Ascending aorta (tissue), 2 donors: ENCODE measurements at places on chromosomes 2 and 18. TPM values are rescaled to one million over a fixed set of nuclear protein-coding genes. Genes with fewer than 3 reads are reported as not detected.

The ABHD1 gene
- total RNA-seq, result not detected

DNA sequence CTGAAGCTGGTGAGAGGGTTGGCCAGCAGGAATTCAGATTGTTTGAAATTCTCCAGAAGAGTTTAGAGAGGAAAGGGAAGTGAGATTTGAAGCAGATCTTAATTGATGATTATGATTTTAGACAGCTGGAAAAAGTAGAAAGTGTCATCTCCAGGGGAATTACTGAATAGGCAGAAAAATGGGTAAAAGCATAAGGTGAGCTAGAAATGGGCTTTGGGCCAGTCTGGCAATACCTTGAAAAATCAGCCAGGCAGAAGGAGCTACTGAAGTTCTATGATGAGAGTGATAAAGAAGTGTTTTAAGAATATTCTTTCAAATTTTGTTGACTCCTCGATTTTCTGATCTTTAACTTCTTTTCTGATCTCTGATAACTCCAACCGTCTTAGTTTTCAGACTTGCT is 172.9 kb upstream of the CCDC150 start:
- DNase-seq, result no peak
- no peaks in the 10 kb centered on the region for H3K4me1 ChIP-seq
- no peaks in the 10 kb centered on the region for H3K27me3 ChIP-seq

- no peaks in the 10 kb centered on the region for H3K36me3 ChIP-seq
- H3K4me3 ChIP-seq, result peak overlapping the region; percentile 0
Measured at GRCh38 chr2:24435391-24436316, 55.4 kb upstream of the NCOA1 start.

GRCh38 chr18:55588111-55588869 is at the start of gene TCF4:
TCF4 (minus strand) TSS chr18:55588192; CDS start chr18:55587116, 1,076 bp downstream.
- H3K27me3 ChIP-seq, result no peaks in the 10 kb centered on the region
- H3K27ac ChIP-seq, result peak within 1 kb of the TSS; percentile 89
- DNase-seq, result peak; percentile 76
- H3K4me3 ChIP-seq, result peak within 1 kb of the TSS; percentile 69
- no peaks in the 10 kb centered on the region for H3K36me3 ChIP-seq

The BIN1 gene
- total RNA-seq, result 71.6 TPM

DNA sequence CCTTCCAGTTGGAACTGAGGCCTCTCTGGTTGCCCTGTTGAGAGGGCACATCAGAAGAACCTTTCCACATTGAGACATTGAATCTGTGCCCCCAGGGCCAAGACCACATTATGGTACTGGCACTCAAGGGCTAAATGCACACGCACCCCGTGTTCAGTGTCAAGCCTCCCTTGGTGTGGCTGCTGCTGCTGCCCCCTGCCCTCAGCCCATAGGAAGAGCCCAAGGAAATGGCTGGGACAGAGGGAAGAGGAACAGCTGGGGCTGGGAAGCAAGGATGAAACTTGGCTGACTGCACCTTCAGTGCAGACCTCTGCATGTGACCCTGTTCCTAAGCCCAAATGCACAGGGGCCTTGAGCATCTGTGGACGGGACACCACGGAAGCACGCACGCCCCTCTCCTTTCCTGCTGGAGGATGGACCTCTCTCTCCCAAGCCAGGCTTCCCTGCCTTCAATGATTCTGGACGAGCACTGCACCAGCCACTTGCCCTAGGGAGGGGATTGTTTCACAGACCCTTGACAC is 40.2 kb downstream of the NIFK start:
- no peak for DNase-seq
- H3K36me3 ChIP-seq, result no peaks in the 10 kb centered on the region
- H3K4me1 ChIP-seq, result no peaks in the 10 kb centered on the region
- H3K27ac ChIP-seq, result no peak overlapping the region
- H3K4me3 ChIP-seq, result no peak overlapping the region
- no peaks in the 10 kb centered on the region for H3K27me3 ChIP-seq

GRCh38 chr2:112869258-112869842 is 32.8 kb upstream of the IL1B start:
- H3K4me1 ChIP-seq, result no peaks in the 10 kb centered on the region
- H3K27me3 ChIP-seq, result no peaks in the 10 kb centered on the region
- no peak overlapping the region for H3K27ac ChIP-seq
- H3K36me3 ChIP-seq, result no peaks in the 10 kb centered on the region
- DNase-seq, result no peak

- H3K4me1 ChIP-seq, result no peaks in the 10 kb centered on the region
- no peaks in the 10 kb centered on the region for H3K36me3 ChIP-seq
- H3K27me3 ChIP-seq, result no peaks in the 10 kb centered on the region
- DNase-seq, result no peak
Measured at GRCh38 chr18:64095056-64095455, 53.8 kb downstream of the LINC00305 start.

The SULT1C4 gene
- 11.0 TPM for total RNA-seq

DNA sequence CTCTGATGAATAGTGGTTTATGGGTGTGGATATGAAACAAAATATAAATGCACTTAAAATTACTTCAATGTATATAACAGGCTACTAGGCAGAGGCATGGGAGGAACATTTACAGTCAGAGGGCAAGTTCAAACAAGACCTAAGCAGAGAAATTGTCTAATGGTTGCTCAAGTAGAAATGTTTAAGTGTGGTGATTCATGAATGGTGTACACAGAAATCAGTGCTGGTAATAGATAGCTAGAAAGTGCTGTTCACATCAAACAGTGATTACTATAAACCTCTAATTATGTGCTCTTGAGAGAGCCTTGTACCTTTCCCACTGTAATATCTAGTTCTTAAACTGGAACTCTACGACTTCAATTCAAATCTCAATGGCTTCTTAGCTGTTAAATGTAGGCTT is 485.1 kb downstream of the NRXN1 start:
- no peaks in the 10 kb centered on the region for H3K27me3 ChIP-seq
- H3K4me3 ChIP-seq, result no peak overlapping the region
- DNase-seq, result no peak
- H3K4me1 ChIP-seq, result no peaks in the 10 kb centered on the region

GRCh38 chr2:168422584-168422983 is 33.5 kb upstream of the CERS6 start:
- no peak overlapping the region for H3K4me3 ChIP-seq
- H3K27ac ChIP-seq, result no peak overlapping the region
- no peak for DNase-seq
- H3K27me3 ChIP-seq, result no peaks in the 10 kb centered on the region
